ENCODE measurements at places on chromosomes 1 and 21. TPM values are rescaled to one million over a fixed set of nuclear protein-coding genes. Genes with fewer than 3 reads are reported as not detected.

Gene GJA9
- 0.12 TPM for total RNA-seq

Gene ATP1A4
- total RNA-seq, result not detected

Gene NCF2
- 0.11 TPM for total RNA-seq

Gene C1orf159
- 6.2 TPM for total RNA-seq

Gene OPRD1
- total RNA-seq, result not detected

Gene S100B
- total RNA-seq, result not detected

Gene TRIM46
- total RNA-seq, result 3.9 TPM

Data from uterine smooth muscle cell (primary cell).